ENCODE measurements at places on chromosomes 16 and 17.

- DNase-seq, result peak; percentile 56
Observed at GRCh38 chr17:45288825-45289224, 26.9 kb upstream of the SPATA32 start.

DNA sequence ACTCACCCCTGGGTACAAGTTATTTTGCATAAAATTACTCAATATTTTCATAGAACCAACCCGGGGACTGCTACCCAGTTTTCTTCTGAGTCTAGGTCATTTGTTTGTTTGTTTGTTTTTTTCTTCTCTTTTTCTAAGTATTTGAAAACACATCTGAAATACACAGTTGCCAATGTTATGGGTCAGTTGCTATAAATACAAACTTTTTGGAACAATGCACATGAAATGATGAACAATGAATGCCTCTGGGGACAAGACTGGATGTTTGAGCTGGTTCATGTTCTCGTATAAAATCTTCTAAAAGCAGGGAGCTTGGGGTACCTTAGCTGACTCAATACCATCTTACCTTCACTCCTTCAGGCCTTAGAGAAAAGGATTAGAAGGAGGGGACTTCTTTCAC, 30.5 kb downstream of the TMEM238L start:
- DNase-seq, result no peak

DNA sequence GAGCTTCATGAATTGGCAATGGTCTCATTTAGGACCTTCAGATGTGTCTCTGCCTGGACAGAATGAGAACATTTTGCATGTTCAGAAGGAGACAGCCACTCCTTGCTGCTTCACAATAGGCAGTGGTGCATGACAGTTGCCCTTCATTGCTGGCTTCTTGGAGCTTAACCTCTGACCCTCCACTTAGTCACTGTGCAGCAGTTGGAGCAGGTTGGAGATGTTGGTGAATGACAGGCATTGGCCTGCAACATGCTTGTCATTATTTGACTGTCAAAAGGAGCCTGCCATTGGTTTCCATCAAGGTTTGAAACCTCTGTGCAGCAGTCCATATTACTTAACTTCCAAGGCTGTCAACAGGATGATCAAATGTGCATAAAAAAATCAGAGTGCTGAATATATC, 22.7 kb downstream of the FTO start:
- DNase-seq, result no peak

GRCh38 chr17:33948309-33948708, 306.8 kb upstream of the CCL2 start:
- no peak for DNase-seq

DNA sequence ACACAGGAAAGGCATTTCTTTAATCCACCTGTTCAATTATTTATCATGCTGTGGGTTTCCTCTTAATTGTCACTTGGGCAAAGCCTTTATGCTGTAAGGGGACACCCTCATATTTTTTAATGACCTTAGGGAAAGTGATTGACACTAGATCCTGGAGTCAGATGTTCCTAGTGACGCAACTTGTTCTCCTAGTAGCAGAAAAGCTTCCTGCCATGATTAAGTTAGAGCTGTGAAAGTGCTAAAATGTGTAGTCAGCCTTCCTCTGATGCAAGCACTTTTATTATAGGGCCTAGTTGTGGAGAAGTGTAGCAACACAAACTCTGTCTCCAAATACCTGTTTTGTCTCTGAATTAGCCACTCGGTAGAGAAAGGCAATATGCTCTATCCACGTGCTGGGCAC, 12.3 kb downstream of the TMEM100 start:
- DNase-seq, result no peak

DNA sequence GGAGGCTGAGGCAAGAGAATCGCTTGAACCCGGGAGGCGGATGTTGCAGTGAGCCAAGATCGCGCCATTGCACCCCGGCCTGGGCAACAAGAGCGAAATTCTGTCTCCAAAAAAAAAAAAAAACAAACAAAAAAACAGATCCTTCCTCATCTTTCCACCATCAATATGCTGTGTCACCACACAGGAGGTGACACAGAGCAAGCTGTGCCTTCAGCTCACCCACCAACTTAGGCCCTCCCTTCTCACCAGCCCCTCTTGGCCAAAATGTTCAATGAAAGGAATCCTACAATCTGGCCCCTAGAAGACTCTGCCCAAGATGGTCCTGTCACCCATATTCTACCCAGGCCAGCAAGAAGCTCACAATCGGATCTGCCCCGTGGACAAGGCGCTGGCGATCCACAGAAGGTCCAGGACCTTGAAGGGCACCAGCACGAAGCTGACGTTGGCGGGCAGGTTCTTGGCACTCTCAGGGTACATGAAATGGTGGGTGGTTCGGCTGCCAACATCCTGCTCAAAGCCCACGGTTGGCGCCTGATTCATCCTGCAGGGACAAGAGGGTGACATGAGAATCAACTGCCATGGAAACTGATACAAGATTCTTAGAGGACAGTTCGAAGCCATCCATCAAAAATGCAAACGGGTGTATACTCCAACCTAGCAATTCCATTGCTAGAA, 41.4 kb downstream of the DDX19A start:
- no peak for DNase-seq

DNA sequence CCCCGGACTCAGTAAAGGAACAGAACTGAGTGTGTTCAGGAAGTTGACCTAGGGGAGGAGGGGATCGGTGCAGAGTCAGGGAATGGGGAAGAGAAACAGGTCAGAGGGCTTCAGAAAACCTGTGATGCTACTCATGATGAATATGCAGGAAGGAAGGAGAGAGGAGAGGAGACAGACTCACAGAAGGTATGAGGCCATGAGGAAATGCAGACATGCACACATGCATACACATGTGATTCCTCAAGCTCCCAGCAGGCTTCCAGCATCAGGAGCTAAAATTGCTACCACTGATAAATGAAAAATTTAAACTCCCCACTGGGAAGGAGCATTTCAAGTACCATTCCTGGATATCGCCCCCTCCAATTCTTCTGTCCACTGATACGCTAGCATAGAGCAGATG, 262.6 kb downstream of the SLC39A11 start:
- DNase-seq, result no peak

DNA sequence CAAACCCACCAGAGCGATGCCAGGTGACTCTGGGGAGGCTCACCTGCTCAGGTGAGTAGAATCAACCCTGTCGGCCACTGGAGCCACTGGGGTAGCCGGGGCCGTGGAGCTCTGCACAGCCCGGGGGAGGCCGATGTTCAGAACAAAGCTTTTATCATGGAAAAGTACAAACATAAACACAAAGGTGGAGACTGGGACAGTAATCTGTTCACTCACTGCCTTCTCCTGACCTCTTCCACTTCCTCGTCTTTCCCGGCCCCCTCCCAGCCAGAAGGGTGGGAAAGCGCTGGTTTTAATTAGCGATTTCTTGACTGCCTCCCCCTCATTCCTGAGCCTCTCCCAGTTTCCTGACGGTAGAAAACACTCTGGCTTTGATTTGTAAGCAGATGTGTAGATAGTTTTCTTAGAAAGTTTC, 9.8 kb upstream of the TEX19 start:
- no peak for DNase-seq

DNA sequence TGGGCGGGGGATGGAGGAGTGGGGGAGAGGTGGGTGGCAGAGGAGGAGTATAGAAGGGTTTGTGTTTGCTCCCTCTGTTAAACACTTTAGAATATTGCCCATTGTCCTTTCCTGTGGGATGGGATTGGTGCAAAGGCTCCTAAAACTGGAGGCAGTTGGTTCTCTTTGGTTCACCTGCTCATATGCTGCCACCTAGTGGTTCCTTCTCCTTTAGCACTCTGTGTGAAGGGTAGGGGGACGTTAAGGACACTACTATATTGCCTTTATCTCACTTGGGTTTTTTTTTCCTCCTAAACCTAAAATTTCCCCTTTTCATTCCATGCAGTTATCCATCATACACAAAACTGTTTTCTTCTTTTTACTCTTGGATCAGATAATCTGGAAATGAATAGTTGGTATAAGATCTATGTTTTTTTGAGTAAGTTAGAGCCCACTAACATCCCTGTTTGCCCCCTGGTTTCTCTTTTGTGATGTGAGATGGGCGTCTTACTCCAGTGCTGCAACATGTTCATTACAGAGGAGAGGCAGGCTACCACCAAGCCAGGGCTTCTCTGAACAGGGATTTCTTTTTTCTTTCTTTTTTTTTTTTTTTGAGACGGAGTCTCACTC, 23.8 kb downstream of the SNX11 start:
- no peak for DNase-seq

GRCh38 chr16:57071831-57072582, 20.4 kb upstream of the CPNE2 start:
- DNase-seq, result no peak

DNA sequence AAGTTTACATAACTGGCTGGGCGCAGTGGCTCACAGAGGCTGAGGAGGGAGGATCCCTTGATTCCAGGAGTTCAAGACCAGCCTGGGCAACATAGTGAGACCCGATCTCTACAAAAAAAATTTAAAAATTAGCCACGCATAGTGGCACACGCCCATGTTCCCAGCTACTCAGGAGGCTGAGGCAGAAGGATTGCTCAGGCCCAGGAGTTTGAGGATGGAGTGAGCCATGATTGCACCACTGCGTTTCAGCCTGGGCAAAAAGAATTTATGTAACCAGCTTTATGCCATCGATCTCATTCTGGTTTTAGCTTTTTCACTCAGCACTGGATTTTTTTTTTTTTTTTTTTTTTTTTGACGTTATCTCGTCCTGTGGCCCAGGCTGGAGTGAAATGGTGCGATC, 9.1 kb upstream of the CD300E start:
- DNase-seq, result no peak

DNA sequence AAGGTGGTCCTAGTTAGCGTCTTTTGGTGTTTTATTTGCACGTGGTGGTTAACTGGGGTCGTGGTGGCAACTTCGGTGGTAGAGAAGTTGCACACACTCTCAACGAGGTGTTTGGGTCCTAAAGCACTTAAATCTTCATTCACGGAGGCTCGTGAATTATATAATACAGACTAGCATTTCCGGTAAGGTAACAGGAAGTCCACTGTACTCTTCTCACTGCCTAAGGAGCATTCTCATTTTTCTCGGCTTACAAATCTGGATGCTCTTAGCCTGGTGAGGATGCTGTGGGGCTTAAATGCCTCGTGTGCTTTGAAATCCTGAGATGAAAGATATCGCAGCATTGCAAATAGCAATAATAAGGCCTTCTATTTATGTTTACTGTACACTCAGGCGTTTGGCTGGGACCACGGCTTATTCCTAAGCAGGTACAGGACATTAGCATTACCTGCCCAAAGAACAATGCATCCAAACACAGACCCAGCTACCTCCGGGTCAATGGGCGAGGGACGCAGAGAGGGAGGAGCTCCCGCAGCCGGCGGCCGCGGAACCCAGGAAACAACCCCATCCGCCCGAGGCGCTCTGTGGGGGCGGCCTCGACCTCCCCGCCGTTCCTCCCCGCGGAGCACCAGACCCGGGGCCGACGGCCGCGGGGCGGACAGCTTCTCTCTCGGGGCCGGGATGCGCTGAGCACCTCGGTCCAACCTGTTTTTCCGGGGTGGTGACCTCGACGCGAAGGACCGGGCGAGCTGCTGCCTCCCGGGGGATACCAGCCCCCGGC, 856 bp downstream of the DNAJA2 start:
- DNase-seq, result peak; percentile 17

- peak; percentile 60 for DNase-seq
Observed at GRCh38 chr17:58338841-58339754, 10.5 kb upstream of the TSPOAP1 start.

DNA sequence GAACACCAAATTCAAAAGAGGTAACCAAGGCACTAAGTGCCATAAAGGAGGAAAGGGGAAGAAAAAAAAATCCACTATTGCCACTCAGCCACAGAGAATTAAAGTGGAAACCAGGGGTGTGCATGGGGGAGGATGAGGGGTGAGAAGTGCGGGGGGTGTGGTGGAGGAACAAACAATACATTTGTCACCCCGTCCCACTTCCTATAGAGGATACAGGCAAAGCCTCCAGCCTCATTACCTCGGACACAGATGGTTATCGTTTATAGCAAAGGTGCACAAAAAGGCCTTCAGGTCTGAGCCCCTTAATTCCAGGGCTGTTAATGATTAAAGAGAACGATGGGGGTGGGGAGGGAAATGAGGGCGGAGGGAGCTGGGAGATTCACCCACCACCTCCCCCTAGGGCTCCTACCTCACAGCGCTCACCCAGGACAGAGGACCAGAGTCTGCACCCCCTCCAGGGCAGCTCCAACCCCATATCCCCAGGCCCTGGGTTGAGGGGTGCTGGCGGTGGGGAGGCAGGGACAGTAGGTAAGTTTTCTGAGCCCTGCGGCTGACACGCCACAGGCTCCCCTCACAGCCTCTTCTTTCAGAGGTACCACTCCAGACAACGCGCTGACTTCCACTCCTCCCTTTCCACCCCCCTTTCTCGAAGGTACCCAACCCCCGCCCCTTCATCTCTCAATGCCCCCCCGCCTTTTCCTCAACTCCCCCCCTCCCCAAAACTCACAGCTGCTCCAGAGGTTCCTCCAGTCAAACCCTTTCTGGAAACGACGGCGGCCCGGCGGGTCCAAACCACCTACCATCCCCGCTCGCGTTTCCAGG, 470 bp downstream of the DCUN1D3 start:
- peak; percentile 21 for DNase-seq

GRCh38 chr16:29857133-29857760, 5.8 kb downstream of the CDIPT start:
- DNase-seq, result no peak

DNA sequence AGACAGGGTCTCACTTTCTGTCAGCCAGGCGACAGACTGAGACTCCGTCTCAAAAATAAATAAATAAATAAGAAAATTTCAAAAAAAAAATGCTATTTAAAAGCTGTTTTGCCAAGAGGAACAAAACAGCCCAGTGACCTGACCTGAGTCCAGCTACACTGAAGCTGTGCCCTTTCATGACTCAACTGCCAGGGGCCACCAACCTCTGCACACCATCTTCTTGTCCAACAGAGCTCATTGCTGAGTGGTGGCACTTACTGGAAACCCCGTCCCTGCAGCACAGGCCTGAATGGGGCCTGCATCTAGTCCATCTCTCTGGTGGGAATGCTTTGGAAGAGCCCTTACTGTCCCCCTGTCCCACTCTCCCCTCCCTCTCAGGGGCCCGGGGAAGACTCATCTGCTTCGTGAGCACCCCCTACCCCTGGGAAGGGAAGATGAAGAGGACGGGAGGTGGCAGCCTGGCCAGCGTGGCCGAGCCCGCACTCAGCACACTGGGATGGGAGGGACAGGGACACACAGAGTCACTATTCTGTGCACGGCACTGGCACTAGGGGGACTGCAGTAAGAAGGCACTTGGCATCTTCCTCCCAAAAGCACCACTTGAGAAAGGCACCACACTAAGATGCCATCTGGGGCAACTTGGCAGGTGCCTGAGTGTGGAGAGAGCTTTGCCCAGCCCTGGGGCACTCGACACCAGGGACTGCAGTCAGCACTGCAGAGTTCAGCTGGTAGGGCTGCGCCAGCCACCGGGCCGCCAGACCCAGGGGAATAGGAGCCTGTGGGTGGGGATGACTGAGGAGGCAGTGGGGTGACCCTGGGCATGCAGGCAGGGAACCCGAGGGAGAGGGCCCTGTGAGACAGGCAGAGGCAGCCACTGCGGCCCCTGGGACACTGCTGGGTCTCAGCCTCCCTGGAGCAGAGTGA, 13.5 kb downstream of the FBXO31 start:
- DNase-seq, result peak; percentile 50

- DNase-seq, result no peak
Observed at GRCh38 chr16:19926449-19927390, 42.1 kb upstream of the GPRC5B start.

- DNase-seq, result no peak
Observed at GRCh38 chr17:82527898-82528297, 8.4 kb downstream of the FOXK2 start.
